ENCODE measurements at places on chromosomes 6 and 20.

DNA sequence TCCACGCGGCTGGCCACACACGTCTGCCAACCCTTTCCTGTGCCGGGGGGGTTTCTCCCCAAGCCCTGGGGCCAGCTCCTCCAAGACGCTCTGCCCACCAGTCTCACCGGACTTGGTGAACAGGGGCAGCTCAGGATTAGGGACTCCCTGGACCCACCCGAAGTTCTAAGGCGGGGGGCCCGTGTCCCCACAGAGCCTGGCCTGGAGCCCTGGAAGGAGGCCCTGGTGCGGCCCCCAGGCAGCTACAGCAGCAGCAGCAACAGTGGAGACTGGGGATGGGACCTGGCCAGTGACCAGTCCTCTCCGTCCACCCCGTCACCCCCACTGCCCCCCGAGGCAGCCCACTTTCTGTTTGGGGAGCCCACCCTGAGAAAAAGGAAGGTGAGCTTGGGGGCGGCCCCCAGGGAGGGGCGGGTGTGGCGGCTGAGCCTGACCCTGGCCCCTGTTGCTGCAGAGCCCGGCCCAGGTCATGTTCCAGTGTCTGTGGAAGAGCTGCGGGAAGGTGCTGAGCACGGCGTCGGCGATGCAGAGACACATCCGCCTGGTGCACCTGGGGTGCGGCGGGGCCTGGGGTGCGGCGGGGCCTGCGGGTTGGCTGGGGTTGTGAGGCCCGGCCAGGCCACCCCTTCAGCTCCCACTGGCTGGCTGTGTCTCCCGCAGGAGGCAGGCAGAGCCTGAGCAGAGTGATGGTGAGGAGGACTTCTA is 2.3 kb downstream of the SLC2A4RG start:
- DNase-seq, result no peak

- no peak for DNase-seq
Measured at GRCh38 chr6:130681028-130681427, 146.2 kb upstream of the SMLR1 start.

DNA sequence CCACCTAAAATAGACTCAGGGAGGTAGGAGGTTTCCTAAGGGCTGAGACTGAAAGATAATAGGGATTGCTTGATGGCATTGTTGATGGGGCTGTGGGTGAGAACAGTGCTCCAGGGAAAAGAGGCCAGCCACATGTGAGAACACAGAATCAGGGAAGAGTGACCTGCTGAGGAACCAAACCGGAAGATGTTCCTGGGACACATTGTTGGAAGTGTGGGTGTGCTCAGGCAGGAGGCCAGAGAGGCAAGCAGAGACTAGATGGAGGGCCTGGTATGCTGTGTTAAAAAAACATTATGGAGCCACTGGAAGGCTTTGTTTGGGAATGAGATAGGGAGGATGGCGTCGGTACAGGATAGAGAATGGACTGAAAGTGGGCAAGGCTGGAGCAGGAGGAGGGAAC is 23.3 kb downstream of the RNF144B start:
- no peak for DNase-seq

DNA sequence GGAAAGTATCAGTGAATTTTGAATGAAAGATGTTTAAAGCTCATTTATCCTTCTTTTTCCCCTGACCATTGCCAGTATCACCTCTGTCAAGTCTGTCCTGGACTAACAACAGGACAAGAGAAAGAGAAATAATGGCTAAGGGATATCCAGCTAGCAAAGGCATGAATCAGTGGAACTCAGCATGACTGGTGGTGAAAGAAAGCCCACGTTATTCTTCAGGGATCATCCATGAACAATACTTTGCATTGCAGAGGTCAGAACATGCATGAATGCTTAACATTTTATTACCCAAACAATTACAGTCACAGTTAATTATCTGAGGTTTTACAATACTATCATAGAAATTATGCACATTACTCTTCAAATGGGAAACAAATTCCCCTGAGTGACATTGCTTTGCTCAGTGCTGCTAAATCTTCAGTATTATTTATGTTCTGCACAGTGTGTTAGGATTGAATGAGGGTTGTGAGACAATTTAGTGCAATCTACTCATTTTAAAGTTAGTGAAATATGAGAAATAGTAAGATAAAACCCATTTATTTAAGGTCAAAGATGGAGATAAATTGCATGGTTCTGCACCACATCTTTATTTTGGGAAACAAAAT is 350.7 kb downstream of the KHDRBS2 start:
- DNase-seq, result no peak

- no peak for DNase-seq
Measured at GRCh38 chr6:31634969-31635575, 14.6 kb downstream of the PRRC2A start.

DNA sequence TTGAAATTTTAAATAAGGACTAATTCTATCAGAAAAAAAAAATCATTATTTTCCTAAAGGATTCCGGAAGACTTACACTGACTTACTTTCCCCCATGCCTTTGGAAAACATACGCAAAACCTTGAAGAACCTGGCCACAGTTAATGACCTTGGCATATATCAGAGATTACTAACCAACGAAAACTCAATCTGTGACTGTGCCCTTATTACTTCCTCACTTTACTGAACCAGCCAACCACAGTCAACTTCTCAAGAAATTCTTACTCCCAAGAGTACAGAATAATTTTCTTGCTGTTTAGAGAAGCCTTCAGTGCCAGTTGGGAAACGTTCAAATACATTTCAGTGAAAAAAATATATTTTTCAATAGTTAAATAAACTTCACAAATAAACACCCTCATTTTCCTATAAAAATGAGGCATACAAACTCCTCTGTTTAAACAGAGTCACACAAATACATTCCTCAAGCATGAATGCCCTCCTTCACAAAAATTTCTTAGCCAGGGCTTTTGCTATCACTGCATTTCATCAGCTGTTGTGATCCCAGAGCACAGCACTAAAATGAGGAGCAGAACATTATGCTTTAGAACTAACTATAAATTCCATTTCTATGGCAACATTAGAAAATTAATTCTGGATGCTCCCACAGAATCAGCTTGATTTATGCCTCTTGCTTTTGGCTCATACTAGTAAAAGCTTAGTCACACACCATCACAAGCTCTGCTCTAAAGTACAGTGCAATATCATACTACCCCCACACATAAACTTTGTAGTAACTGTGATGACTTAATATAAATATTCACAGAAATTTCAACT is 117.6 kb downstream of the DST start:
- DNase-seq, result no peak

DNA sequence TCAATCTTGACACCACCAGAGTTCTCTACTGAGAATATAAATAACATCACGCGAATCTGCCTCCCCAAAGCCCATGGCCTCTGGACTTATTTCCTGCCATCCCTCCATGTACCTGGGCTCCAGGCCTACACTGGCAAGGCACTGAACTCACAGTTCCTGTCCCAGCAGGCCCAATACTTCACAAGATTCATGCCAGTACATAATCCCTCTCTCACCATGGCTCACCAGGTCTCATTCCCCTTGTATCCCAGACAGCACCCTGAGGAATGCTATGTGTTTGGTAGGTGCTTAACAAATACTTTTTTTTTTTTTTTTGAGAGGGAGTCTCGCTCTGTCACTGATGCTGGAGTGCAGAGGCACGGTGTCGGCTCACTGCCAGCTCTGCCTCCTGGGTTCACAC is 1.9 kb downstream of the KIF16B start:
- no peak for DNase-seq

DNA sequence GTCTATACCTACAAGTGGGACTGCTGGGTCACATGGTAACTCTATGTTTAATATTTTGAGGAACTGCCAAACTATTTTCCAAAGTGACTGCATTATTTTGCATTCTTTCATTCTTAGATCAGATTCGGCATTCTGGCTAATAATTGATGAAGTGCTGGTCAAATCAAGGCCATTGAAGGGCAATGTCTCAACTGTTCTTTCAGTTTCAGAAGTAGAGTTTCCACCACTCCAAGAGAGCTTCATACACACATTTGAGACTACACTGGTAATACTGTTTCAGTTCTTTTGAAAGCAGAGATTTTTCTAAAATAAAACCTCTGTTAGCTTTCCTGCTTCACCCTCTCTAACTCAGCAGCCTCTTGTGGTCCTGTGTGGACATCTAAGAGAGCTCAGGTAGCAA is 154.5 kb downstream of the CFAP61 start:
- no peak for DNase-seq

- DNase-seq, result no peak
Measured at GRCh38 chr6:36479256-36479655, 36.5 kb downstream of the KCTD20 start.

- DNase-seq, result no peak
Measured at GRCh38 chr6:139762587-139763031, 388.2 kb upstream of the CITED2 start.

GRCh38 chr6:22582417-22583205 is 13.2 kb downstream of the HDGFL1 start:
- no peak for DNase-seq

DNA sequence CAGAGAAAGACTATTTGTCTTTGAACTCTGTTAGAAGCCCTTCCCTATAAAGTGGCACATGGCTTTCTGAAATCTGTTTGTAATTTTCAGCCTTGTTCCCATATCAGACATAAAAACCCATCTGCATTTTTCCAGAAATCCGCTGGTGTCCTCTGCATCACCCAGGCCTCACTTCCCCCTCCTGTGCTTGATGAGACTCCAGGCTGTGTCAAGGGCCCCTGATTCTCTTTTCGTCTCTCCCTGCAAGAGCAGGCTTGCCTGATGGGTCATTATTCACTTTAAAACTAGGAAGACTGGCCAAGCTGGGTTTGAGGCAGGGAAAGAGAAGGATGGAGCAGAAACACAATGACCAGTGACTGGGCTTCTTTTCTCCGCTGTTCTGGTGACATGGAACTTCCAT is 10.6 kb upstream of the PROKR2 start:
- DNase-seq, result no peak

GRCh38 chr6:163351013-163351412 is 63.5 kb upstream of the QKI start:
- DNase-seq, result no peak

DNA sequence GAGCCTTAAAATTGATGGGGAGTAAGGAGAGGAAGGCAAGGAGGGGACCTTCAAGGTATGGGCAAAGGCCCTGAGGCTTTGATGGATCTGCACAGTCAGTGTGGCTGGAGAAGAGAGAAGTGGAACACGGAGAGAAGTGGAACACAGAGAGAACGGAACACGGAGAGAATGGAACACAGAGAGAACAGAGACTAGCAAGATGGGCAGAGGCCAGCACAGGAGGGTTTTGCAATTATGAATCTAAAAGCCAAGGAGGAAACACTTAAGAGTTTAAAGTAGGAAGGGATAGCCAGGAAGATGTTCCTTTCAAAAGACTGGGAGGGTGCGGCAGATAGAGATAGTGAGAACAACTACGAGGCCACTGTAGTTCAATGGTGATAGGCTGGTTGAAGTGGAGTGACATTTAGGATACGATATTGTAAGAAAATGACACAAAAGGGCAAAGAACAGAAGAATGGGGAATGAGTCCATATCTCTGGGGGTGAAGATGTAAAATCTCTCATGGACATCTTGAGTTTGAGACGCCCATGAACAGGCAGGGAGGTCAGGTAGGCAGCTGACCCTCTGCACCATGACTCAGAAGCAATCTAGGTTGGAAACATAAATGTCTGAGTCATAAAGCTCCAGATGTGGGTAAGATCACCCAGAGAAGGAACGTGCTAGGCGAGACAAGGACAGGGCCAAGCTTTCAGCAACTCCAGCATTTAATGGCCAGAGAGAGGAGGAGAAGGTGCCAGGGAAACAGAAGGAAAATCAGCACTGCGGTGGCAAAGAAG is 25.4 kb downstream of the ZMYND8 start:
- DNase-seq, result no peak

GRCh38 chr20:63124092-63124781 is 91.7 kb downstream of the YTHDF1 start:
- no peak for DNase-seq

DNA sequence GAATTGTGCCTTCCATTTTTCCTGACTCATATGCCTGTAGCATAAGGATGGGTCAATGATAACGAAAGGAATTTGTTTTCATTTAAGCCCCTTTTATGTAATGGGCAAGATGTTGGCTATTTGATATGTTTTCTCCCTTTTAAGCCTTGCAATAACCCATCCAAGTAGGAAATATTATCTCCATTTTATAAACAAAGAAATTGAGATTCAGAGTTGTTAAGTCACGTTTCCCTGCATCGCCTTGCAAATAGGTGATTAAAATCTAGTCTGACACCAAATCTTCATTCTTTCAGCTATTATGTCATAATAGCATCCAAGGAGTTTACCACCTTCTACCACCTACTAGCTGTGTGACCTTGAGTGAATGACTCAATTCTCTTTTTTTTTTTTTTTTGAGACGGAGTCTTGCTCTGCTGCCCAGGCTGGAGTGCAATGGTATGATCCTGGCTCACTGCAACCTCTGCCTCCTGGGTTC is 7.0 kb downstream of the HNF4A start:
- no peak for DNase-seq

DNA sequence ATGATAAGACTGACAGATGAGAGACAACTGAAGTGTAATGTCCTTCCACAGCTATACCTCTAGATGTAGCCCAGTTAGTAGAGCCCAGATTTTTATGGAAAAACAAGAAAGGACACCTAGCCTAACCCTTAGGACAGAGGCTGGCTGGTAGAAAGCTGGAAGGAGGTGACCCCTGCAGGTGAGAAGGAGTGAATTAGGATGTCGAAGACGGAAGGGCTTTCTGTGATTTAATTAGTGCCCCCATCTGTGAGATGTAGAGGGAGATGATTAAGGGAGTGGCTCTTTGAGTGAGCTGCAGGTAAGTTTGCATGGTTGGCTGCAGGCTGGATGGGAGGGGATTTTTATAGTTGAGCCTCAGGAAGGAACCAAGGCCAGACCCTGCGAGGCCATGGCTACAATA is 82.8 kb downstream of the GFRA4 start:
- DNase-seq, result no peak

DNA sequence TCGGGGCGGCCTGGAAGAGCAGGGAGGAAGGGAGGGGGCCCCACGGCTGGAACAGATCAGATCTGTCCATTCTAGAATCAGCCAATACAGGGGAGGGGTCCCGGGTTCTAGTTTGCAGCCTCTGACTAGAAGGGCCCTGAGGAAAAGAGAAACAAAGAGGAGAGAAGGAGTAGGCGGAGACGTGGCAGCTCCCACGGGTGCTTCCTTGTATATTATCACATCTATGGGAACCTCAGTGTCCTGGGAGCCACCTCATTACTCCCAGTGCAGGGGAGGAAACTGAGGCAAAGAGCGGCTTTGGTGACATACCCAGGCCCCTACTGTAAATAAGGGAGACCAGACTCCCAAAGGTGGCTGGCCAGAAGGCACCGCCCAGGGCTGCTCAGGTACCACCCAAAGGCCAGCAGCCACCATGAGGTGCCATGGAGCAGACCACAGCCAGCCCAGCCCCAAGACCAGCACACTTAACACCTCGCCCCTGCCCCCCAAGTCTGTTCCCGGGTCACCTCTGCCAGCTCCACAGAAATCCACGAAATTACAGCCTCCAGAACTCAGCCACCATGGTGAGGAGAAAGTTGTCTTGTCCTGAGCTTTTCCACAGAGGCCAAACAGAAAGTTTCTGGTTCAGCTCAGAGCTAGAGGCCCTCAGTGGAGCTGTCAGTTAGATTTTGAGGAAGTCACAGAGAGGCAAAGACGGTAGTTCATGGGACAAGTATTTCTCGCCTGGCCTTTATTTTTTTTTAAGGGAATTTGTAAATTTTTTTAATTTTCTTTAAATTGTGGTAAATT is 2.1 kb downstream of the ZC3H12D start:
- DNase-seq, result no peak

GRCh38 chr6:105514306-105514705 is 111.4 kb upstream of the PREP start:
- DNase-seq, result no peak

Measured in caudate nucleus (tissue), 63 donors.